ENCODE measurements at places on chromosomes 6 and 20. TPM values are rescaled to one million over a fixed set of nuclear protein-coding genes. Genes with fewer than 3 reads are reported as not detected.

The AK9 gene
- 26.5 TPM for total RNA-seq

The ESR1 gene
- 5.9 TPM for total RNA-seq

The HUS1B gene
- total RNA-seq, result 2.9 TPM

The SUMO4 gene
- 9.5 TPM for total RNA-seq

The PXMP4 gene
- 6.8 TPM for total RNA-seq

The BLOC1S5 gene
- total RNA-seq, result 18.8 TPM

The GSTA3 gene
- total RNA-seq, result not detected

The TNNC2 gene
- total RNA-seq, result not detected

DNA sequence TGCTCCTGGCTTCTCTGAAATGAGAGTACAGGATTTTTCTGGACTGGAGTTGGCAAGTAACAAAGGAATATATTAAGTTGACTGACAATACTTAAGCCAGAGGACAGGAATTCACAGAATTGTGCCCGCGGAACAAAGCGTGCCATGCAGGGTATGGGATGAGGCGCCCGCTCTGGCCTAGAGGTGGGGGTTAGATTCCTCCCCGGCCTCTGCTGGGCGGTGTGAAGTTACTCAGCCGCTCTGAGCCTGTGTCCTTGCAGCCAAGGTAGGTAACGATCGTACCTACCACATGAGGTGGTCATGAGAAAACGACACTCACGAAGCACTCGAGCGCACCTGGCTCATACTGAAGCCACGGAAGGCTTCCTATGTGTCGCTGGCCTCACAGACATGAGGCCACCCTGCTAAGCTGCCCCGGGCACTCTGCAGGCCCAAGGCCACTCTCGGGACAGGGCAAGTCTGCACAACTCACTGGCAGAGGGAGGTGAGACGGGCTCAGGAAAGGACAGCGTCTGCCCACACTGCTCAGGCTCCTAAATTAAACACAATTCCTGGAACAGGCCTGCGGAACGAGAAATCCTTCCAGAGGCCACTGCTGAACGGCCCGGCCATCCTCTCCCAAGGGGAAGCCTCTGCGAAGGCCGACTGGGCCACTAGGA, 70.8 kb downstream of the PSMG4 start:
- no peak for DNase-seq

DNA sequence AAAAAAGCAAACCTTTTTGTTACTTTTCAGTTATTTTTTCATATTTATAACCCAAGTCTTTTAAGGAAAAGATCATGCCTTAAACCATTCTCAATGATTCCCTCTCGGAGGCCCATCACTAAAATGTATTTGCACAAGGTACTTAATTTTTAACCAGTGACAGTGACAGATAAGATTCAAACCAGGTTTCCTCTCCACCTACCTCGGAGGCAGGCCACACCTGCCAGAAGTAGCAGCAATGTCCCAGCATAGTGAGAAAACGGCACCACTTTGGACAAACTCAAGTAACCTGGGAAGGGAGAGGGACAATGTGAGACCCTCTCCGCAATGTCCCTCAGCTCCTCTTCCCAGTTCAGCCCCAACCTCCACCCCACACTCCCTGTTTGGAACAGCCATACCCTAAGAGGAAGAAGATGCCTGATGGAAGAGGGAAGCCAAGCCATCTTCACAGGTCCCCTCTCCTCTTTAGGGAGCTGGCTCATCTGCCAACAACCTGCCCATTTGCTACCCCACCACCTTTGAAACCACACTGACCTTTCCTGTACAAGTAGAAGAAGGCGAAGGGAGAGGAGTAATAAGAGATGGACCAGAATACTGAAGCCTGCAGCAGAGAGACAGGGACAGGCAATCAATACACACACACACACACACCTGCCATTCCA, 2.3 kb downstream of the ABHD16A start:
- DNase-seq, result no peak

GRCh38 chr6:166301611-166302529, 6.3 kb downstream of the PRR18 start:
- no peak for DNase-seq

- no peak for DNase-seq
Measured at GRCh38 chr6:143701349-143702234, 23.8 kb downstream of the PHACTR2 start.

DNA sequence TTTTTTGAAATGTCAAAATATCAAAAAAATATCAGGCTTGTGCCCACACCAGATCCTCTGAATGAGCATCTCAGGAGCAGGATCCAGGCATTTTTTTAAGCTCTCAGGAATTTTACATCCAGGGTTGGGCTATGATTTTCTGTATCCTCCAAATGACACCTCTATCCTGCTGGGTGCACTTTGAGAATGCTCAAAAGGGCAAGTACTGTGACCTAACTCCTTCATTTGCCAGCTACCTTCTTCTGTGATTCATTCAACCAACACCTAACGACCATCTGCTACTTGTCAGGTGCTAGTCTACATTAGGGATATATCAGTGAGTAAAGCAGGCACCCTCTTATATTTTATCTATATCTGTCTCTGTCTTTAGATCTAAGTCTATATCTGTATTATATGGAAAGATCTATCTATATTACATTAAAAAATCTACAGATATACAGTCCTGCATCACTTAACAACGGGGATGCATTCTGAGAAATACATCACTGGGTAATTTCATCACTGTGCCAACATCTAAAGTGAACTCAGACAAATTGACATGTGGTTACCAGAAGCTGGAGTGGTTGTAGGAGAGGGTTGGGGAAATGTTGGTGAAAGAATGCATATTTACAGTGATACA, 131.6 kb downstream of the KIF16B start:
- no peak for DNase-seq

GRCh38 chr20:23072892-23073586, 13.1 kb downstream of the CD93 start:
- no peak for DNase-seq

DNA sequence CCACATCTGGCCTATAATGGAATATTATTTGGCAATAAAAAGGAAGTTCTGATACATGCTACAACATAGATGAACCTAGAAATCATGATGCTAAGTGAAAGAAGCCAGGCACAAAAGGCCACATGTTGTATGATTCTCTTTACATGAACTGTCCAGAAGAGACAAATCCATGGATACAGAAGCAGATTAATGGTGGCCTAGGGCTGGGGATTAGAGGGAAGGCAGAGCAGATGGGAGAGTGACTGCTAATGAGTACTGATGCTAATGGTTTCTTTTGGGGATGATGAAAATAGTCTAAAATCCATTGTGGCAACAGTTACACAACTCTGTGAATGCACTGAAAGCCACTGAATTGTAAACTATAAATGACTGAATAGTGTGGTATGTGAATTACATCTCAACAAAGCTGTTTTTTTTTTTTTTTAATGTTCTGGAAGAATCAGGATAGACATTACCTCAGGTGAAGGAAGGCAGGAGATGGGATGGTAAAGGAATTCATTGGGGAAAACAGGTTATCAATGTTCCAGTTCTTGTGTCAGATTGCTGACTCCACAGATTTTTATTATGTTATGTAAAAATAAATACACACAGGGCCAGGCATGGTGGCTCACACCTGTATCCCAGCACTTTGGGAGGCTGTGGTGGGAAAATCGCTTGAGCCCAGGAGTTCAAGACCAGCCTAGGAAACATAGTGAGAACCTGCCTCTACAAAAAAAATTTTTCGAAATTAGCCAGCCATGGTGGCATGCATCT, 8.9 kb upstream of the SOX12 start:
- no peak for DNase-seq

DNA sequence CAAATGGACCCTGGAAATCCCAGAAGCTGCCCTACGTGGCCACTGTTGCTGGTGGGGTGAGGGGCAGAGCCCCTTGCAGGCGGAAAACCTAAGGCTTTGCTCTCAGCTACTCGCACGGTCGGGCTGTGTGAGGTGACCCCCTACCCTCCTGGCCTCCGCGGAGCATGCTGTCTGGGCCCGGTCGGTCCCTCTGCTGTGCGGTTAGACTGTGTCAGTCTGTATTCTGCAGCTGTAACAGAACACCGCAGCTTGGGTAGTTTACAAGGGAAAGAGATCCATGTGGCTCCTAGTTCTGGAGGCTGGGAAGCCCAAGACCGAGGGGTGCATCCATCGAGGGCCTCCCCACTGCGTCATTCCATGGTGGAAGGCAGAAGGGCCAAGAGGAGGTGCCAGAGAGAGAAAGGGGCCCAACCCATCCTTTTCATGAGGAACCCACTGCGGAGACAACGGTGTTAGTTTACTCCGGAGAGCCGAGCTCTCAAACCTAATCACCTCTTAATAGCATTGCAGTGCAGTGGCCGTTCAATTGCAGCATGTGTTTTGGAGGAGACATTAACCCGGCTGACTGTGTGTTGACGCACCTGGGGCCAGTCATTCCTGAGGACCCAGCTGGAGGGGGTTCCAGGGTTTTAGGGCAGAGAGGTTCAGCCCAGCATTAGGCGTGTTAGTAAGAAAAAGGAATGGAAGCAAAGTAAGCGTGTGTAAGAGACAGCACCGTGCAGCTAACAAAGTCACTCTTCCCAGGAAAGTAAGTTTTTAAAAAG, 18.3 kb downstream of the COL9A3 start:
- no peak for DNase-seq

- no peak for DNase-seq
Measured at GRCh38 chr6:114452785-114453401, 110.1 kb upstream of the HS3ST5 start.

DNA sequence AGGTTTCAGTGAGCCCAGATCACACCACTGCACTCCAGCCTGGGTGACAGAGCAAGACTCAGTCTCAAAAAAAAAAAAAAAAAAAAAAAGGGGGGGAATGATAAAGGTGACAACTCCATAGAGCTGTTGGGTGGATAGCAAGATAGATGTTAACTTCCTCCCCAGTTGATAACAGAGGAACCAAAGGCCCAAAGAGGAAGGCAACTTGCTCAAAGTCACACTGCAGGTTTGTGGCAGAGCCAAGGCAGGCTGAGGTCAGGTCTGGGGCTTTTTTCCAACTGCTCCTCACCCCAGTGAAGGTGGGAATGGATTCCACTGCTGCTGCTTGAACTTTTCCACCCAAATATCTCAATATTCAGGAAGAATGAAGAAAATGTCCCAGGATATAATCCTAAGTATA, 26.7 kb downstream of the HCK start:
- no peak for DNase-seq

DNA sequence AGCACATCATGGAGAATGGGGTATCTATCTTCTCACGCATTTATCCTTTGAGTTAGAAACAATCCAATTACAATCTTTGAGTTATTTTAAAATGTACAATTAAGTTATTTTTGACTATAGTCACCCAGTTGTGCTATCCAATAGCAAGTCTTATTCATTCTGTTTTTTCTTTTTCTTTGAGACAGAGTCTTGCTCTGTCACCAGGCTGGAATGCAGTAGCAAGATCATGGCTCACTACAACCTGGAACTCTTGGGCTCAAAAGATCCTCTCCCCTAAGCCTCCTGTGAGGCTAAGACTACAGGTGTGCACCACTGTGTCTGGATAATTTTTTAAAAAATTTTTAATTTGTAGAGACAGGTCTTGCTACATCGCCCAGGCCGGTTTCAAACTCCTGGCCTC, 201.5 kb upstream of the ZNF217 start:
- no peak for DNase-seq

DNA sequence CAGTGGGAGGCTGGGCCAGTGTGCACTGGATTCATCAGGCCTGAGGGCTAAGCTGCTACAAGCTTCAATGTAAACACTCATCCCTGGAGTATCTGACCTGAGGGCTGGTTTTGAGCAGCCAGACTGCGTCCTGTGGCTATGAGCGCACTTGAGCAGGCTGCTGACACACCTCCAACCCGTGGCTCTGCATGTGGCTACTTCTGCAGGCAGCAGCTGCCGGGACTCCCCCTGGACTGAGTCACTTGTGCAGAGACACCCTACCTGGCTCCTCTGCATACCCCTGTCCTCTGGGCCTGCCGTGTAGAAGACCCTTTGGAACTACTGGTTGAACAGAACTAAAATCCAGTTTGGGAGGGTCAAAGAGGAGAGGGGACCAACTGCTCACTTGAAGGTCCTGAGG, 172.0 kb downstream of the SCP2D1 start:
- no peak for DNase-seq

- no peak for DNase-seq
Measured at GRCh38 chr20:4441191-4441590, 280.5 kb upstream of the PRND start.

GRCh38 chr20:33812152-33812849, 1.2 kb downstream of the CHMP4B start:
- peak; percentile 37 for DNase-seq

GRCh38 chr6:141488488-141488887, 644.2 kb upstream of the GJE1 start:
- peak; percentile 37 for DNase-seq

DNA sequence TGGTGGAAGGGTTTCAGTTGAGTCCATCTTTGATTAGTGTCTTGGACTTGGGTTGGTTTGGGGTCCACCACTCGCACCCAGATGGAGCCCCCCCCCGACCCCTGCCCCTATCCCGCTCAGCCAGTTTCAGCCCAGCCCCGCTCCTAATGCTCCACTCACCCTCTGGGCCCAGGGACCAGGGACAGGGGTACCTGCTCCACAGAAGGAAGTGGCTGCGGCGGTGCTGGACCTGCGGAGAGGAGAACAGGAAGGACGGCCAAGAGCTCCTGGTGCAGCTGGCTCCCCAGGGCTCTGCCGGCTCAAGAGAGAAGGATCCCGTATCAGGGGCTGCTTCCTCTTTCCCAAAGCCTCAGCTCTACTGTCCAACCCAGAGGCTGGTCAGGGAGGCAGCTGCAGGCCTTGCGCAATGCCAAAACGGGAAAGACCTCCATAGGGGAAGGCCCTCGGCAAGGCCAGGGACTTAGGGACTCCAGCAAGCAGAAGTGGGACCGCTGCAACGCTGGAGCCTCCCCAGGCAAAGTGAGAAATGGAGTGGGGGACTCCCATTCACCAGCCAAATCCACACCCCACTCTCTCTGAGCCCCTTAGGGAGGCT, at the start of gene SIGLEC1:
Gene SIGLEC1 (minus strand): TSS at position 322 of the 595 bp plus-strand sequence. CDS start 5,472 bp downstream, outside the sequence.
- DNase-seq, result no peak

- no peak for DNase-seq
Measured at GRCh38 chr6:167050903-167051302, 51.7 kb downstream of the CEP43 start.

DNA sequence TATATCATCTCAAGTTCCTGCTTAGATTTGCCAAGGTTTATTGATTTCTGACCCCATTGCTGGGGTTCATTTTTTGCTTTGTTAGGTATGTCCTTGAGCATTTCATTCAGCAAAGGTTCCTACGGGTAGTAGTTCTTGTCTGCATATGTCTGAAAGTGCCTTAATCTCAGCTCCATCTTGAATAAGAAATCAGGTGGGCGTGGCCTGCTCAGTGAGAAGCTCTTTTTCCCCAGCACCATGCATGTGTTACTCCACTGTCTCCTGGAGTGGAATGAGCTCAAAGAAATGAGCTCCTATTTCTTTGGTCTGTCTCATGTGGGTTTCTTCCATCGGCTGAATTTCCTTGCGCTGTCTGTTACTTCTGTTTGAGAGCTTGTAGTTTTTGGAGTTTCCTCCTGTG, 201.9 kb downstream of the QKI start:
- DNase-seq, result no peak

DNA sequence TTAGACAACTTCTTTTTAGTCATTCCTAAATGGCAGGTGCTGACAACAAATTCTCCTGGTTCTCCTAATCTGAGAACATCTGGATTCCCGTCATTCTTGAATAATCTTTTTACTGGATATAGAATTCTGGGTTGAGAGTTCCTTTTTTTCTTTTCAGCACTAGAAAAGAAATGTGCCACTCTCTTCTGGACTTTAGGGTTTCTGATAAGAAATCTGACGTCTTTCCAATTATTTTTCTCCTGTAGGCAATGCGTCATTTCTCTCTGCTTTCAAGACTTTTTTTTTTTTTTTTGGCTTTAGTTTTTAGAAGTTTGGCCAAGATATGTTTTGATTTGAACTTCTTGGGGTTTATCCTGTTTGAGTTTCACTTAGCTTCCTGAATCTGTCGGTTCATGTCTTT, 66.1 kb upstream of the RNF24 start:
- DNase-seq, result no peak

GRCh38 chr20:8438748-8439147, 306.7 kb downstream of the PLCB1 start:
- no peak for DNase-seq
